ENCODE measurements at places on chromosomes 12 and 14.

DNA sequence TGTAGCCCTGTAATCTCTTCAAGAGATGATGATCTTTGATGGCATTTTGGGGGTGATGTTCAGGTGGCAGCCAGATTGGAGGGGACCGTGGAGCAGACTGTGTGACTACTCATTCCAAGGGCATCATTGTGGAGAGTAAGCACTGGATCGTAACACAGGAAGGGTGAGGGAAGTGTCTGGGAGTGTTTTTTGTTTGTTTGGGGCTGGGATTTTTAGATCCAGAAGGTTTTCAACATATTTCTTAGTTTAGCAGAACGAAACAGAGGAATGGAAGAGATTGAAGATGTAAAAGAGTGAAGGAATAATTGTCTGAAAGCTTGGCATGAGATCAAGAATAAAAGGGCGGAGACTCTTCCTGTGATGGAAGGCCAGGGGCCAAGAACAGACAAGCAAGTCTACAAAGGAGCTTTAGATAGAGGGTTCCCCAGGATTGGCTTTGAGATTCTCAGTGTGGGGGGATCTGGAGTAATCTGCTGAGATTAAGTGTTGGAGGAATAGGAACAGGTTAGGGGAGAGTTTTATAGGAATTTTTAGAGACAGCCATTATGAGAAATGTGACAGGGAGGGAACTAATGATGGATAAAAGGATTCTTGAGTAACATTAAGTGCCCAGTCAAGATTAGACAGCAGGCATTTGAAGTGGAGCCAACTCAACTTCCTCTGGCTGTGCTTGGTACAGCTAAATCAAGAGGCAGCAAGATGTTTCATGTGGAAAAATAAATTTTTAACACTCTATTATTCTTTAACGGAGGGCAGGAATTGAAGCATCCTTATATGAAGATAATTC is 79.7 kb upstream of the REP15 start:
- DNase-seq: no peak

GRCh38 chr14:50039734-50040400 is 76.5 kb downstream of the VCPKMT start:
- peak; percentile 48 for DNase-seq

GRCh38 chr12:58883576-58884334 is 36.5 kb downstream of the LRIG3 start:
- DNase-seq: no peak

DNA sequence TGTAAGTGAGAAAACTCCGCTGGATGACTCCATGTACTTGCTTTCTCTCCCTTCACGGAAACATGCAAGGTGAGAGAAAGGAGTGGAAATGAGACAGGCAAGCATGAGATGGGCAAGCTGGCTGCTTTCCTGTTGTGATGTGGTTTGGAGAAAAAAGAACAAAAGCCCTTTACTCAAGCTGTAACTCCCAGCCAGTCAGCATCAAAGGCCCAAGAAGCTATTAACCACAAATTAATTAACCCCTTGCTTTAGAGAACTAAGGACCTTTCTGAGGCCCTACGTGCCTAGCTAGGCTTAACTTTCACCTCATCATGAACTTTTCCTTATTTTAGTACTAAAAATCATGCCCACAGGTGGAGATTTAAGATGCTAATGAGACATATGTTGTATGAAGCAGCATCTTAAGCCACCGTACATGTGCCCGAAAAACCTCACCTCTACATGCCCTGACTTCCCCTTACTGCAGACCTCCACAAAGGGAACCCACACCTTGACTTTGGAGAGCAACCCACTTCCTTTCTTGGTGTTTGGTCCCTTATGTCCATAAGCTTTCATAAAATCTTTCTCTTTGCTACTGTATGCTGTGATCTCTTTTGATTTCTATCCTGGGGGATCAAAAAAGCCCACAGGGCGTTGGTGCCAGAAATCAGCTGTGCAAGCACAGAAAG is 87.0 kb downstream of the GALNT8 start:
- no peak for DNase-seq

DNA sequence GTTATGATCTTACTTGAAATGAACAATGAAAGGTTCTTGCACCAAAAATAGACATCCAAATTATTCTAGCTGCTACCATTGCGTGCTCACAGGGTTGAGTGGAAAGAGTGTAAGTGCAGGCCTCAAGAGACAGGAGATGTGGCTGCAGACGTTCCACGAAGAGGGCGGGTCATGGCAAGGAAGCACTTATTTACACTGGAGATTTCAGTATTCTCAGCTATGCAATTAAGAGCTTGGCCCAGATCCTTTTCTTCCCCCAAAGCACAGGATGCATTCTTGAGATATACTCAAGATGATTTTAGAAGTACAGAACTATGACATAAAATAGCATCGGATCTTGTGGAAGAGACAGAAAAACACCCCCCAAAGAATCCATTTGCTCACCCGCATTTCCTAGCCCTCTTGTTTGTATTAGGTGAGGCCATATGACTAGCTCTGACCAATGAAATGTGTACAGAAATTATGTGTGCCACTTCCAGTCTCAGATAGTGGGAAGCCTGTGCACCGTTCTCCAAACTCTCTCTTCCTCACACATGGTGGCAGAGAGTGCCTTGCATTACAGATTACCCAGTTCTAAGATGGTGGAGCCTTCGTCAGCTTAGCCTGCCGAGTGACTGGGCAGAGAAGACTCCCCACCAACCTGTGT is 261.4 kb downstream of the TTC8 start:
- DNase-seq: no peak

GRCh38 chr12:104865080-104865479 is 93.0 kb downstream of the SLC41A2 start:
- no peak for DNase-seq
